ENCODE measurements at places on chromosomes 3 and 15.

DNA sequence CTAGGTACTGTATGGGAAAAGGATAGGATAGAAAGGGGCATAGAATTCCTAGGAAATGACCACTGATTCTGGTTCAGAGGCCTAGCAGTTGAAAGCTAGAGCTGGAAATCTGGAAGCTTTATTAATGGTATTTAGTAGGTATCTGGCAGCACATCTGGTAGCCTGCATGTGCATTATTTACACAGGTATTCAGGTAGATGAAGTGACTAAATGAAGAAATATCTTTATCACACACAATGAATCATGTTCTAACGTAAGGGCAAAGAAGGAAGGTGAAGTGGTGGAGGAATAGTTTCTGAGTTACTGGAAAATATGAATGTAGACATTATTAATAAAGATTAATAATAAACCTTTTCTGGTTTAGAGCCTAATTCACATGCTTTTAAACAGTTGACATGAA lies 119.9 kb downstream of the MBNL1 start:
- no peak for DNase-seq

GRCh38 chr3:63960048-63960711 lies 48.0 kb upstream of the SCAANT1 start:
- no peak for DNase-seq

DNA sequence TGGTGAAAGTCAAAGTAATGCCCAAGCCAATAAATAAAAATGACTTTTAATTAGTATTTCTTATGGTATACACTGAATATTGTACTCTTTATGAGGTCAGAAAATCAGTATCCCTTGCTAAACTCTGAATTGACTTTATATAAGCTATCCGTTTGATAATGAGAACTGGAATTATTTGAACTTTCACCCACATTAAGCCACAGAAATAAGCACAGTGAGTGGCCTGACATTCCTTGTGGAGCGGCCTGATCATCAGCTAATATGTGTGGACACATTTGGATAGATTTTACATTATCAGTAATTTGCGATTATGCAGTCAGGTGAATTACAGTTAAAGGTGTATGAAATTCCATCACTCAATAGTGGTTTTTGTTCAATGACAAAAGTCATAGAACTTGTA lies 136.0 kb upstream of the CBLB start:
- no peak for DNase-seq

- peak; percentile 30 for DNase-seq
These were observed 84.3 kb downstream of the ADAMTS7 start for GRCh38 chr15:78726870-78727551.

- peak; percentile 32 for DNase-seq
These were observed 107.7 kb upstream of the RPL32 start for GRCh38 chr3:12948891-12949711.

Data from stimulated activated CD4-positive, alpha-beta T cell treated with anti-CD3 and anti-CD28 coated beads, Interleukin-4, amount 100 ng/mL, for 48 hours (primary cell).